ENCODE measurements at places on chromosomes 5 and 9.

DNA sequence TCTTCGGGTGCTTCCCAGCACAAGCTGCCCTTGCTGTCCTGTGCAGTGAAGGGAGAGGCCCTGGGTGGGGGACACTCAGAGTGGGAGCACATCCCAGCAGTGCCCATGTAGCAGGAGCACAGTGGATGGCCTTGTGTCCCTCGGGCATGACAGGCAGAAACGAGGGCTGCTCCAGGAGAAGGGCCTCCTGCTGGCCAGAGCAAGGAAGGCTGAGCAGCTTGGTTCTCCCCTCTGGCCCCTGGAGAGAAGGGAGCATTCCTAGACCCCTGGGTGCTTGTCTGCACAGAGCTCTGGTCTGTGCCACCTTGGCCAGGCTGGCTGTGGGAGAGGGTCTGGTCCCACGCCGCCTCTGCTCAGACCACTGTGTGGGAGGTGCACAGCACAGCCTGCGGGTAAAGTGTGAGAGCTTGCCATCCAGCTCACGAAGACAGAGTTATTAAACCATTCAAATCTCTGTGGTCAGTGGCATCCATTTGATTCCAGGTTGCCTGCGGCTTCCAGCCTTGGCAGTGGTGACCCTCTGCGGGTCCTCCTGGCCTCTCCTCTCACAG is 18.3 kb downstream of the FBXW5 start:
- no peak for DNase-seq

- DNase-seq, result no peak
Observed at GRCh38 chr5:107515521-107516080, 155.1 kb downstream of the EFNA5 start.

DNA sequence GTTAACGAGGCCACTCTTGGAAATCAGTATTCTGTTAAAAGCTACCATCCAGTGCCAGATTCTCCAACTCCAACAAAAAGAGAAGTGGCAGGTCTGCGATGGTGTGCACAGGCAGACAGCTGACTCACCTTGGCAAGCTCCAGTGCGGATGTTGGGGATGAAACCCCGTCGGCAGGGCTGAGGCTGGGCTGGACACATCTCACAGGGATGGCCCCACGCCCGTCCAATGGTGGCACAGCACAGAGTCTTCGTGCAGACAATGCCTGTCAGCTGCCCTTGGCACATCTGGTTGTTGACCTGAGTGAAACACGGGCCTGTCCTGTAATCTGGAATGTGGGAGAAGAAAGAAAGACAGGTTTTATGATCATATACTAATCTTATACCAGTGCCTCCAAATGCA is 73.4 kb downstream of the FBN2 start:
- DNase-seq, result no peak

GRCh38 chr9:127503947-127504886 is 52.9 kb downstream of the LRSAM1 start:
- peak; percentile 73 for DNase-seq

- no peak for DNase-seq
Observed at GRCh38 chr9:129988607-129989361, 54.2 kb downstream of the FNBP1 start.

DNA sequence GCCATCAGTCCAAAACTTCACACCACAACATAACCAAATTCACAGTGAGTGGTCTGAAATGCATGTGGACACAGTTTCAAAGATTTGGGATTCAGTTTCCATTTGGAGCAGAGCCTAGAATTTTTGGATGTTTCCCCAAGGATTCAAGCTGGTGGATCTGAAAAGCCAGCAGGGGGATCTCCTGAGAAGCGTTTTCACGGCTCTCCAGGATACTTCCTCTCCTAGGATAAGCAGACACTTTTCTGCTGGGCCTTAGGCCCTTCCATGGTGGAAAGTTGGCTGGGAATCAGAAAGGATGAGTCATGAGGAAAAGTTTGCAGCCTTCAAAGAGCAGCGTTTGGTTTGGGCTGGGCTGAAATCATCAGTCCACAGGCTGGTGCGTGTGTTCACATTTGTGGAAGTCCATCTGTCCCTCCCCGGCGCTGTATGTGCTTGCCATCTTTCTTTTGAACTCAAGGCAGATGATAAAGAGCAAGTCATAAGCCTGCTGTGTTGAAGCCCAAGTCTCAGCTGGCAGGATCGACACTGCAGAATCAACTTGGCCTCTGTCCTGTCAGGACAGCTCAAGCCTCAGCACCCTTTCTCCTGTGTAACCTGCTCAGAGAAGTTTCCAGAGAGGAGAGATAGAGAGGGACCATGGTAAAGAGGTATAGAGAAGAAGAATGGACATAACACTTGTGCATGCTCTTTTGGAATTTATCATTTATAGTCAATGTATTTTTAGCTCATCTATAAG is 152.6 kb upstream of the MSX2 start:
- DNase-seq, result no peak

- no peak for DNase-seq
Observed at GRCh38 chr5:116504593-116505166, 69.9 kb downstream of the SEMA6A start.

GRCh38 chr5:67432606-67433005 is 236.0 kb upstream of the CD180 start:
- no peak for DNase-seq

- DNase-seq, result peak; percentile 40
Observed at GRCh38 chr5:7873216-7873615, 4.3 kb downstream of the MTRR start.

DNA sequence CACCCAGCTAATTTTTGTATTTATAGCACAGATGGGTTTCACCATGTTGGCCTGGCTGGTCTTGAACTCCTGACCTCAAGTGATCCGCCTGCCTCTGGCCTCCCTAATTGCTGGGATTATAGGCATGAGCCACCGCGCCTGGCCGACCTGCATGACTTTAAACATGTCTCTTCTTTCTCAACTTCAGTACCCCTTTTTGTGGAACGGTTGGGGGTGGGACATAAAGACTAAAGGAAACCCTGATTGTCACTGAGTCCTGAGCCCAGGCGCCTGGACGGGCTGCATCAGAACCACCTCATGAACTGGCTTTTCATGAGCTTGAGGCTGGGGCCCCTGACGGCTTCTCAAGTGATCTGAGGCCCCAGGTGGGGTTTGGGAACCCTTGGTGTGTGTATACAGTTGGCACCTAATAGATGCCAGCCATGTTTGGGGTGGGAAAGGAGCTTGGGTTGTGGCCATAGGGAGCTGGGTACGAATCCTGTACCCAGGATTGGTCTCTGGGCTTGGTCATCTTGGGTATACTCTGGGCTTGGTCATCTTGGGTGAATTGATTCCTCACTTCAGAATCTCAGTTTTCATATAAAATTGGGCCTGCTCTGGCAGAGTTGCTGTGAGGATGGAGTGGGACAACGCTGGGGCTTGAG is 2.2 kb downstream of the GRK6 start:
- no peak for DNase-seq

DNA sequence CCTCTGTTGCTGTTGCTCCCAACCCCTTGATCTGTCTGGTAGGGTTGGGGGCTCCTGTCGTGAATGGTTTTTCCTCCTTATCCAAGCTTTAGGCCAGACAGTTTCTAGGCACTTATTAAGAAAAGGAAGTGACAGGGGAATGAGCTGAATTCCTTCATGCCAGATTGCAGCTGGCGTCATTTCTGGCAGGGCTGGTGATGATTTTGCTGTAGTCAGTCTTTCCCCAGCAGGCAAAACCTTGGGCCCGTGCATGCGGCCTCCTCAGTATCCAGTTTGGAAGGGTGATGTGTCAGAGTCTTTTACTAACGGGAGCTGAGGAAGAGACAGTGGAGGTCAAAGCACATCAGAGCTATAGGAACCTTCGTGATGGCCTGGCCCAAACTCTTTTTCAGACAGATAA is 58.8 kb downstream of the COL27A1 start:
- DNase-seq, result no peak

DNA sequence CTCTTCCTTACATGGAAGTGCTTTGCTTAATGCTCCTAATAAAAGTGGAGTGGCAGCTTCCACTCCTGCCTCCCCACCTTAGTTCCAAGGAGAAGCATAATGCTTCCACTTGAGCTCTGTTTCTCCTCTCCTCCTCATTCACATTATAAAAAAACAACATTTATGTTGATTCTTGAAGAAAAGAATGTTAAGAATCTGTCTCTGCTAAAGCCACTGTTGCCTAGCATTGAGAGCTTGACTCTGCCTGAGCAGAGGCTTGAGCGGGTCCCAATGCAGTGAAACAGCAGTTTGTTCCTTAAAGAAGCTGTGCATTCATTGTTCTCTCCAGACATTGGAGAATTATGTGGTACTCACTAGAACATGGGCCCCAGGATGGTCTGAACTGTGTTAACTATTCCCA is 101.5 kb upstream of the GHR start:
- DNase-seq, result no peak

- DNase-seq, result no peak
Observed at GRCh38 chr9:74147906-74148305, 349.2 kb upstream of the RORB start.

DNA sequence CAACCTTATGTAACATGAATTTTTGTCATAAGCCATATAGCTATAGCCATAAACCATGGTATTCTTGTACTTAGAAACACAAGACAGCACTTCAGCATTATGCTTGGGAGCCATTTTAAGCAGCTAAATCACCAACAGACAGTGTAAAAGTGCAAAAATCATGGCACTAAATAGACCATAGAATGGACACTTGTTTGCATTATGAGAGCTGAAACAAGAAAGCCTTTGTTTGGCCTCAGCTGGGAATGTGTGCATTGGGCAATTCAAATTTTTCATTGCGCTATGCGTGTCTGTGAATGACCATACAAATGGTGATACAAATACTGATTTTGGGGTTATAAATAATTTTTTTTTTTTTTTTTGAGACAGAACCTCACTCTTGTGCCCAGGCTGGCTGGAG is 23.7 kb downstream of the KDM4C start:
- no peak for DNase-seq

DNA sequence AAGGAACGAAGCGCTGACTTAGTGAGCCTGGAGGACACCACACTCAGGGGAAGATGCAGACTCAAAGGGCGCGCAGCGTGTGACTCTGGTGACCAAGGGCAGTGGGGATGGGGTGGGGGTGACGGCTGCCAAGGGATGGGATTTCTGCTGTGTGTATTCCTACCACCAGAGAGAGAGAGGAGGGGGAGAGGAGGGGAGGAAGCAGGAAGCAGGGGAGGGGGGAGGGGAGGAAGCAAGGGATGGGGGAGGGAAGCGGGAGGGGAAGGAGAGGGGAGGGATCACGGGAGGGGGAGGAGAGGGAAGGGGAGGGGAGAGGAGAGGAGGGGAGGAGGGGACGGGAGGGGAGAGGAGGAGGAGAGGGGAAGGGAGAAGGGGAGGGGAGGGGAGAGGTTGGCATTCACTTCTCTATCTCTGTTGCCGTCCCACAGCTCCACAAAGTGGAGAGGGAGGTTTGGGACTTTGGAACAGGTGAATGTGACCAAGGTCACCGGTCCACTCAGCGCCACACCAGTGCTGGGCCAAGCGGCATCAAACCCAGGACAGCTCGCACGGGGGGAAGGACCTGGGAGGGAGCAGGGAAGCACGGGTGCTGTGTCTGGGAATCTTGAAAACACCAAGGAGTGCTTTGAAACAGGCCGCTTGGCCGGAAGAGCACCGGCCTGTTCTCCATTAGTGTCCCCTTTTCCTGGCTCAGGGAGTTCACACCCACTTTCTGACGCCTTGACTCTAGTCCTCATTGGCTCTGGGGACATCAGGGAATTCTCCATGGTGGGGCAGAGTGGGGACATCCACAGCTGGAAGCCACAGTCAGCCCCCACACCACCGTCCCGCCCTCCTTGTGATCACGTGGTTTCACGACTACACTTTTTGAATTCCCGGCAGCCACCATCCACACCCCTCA is 77.4 kb downstream of the VAV2 start:
- no peak for DNase-seq

DNA sequence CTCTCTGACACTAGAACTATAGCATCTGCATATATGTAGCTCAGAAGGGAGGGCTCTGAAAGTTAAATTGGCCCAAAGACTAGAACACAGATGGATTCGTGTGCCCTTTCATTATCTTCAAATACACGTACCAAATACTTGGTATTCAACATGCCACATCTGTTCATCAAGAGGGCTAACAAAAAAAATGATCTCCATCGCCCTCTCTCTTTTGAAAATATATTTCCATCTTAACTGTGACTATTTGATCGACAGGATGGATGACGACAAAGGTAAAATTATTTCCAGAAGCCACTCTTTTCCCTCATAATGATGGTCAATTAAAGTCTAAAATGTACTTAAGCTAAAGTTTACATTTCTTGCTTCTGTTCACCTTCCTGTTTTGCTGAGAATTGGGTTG is 77.0 kb downstream of the SEMA6A start:
- DNase-seq, result no peak

GRCh38 chr5:107500840-107501239 is 169.9 kb downstream of the EFNA5 start:
- no peak for DNase-seq

GRCh38 chr5:89694026-89694550 is 715.5 kb downstream of the CETN3 start:
- no peak for DNase-seq

DNA sequence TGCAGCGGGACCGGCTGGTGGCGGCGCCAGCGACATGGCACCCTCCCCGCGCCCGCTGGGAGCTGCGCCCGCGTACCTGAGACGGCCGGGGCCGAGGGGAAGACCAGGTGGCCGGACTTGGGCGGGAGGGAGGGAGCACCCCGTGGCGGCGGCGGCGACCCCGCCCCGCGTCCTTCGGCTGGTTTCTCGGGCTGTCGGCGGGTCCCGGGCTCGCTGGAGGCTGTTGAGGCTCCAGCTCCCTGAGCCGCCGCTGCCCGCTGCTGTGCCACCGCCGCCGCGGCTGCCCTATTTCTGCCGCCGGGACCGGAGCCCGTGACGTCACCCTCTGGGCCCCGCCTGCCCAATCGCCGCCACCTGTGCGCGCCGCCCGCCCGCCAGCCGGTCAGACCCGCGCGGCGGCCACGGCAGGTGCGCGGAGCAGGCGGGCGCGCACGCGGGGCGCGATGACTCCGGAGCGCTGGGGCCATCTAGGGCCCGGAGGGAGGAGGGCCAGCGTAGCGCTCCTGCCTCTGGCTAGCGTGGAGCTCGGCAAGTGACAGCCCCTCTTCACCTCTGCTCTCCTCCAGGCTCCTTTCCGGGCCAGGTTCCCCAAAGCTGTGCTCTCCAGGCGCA is at the start of gene FSTL4:
Gene FSTL4 (minus strand): TSS at position 293 of the 612 bp plus-strand sequence.
- DNase-seq, result peak; percentile 6

DNA sequence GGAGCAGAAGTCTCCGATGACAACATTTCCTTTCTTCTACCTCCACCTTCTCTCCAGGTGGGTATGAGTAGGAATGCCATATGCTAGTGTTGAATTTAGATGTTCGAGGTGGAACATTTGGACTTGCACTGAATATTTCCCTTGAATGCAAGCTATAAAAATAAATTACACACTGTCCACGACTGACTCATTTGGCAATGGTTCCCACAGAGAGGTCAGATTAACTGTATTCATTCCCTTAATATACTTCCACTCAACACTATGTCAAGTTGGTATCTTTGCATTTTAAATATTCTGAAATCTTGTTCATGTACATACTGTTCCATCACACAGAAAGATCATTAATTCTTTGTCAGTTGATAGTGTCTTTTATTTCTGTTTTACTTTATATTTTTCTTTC is 222.6 kb upstream of the PIK3R1 start:
- DNase-seq, result no peak

GRCh38 chr5:55572020-55572419 is 37.3 kb upstream of the PLPP1 start:
- no peak for DNase-seq
